Posterior vena cava (tissue), 2 donors: ENCODE measurements at places on chromosomes 7 and 10. TPM values are rescaled to one million over a fixed set of nuclear protein-coding genes. Genes with fewer than 3 reads are reported as not detected.

GRCh38 chr7:141837683-141838082 lies 3.6 kb downstream of the PRSS37 start:
- no peak for DNase-seq

TDRD1 gene
- total RNA-seq, result 0.69 TPM

HGF gene
- total RNA-seq, result 18.8 TPM

DNA sequence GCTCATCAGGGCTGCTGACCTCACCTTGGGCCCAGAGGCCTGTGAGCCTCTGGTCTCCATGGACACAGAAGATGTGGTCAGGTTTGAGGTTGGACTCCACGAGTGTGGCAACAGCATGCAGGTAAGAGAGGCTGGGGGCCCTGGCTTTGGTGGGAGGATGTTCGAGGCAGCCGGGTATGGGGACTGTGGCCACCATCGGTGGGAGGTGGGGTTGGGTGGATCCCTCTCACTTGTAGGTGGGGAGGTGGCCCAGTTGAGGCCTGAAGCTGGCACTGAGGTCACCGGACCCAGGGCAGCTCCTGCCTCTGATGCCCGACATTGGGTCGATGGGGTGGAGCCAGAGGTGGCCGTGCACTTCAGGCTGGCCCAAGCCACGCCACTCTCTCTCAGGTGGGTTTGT lies 406 bp downstream of the ZP3 start:
- no peak for DNase-seq

TCAF2 gene
- total RNA-seq, result 1.4 TPM

DNA sequence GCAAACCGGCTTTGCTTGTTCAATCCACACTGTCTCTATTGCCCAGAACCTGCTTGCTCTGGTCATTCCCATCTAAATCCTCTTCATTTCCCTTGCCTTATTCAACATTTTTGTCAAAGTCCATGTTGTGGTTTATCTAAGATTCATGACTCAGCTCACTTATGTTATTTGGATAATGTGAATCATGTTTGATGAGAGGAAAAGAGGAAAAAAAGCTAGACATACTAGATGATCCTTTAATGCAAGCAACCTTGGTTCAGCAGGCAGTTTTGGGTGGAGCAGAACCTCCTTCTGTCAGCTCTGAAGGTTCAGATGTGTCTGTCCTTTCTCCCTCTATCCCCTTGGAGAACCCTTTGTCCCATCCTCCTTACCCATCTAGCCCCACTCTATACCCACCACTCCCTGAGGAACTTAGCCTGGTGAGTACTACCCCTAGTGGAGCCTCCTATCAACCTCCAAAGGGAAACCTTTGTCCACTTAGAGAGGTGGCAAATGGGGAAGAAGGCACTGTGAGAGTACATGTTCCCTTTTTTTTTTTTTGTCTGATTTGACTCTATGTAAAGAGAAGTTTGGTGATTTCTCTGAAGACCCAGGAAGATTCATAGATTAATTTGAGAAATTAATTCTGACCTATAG lies 2.1 kb upstream of the SAMD9L start:
- no peak for DNase-seq

- DNase-seq, result no peak
Measured at GRCh38 chr7:111112439-111112838, 21.5 kb downstream of the LRRN3 start.

DNA sequence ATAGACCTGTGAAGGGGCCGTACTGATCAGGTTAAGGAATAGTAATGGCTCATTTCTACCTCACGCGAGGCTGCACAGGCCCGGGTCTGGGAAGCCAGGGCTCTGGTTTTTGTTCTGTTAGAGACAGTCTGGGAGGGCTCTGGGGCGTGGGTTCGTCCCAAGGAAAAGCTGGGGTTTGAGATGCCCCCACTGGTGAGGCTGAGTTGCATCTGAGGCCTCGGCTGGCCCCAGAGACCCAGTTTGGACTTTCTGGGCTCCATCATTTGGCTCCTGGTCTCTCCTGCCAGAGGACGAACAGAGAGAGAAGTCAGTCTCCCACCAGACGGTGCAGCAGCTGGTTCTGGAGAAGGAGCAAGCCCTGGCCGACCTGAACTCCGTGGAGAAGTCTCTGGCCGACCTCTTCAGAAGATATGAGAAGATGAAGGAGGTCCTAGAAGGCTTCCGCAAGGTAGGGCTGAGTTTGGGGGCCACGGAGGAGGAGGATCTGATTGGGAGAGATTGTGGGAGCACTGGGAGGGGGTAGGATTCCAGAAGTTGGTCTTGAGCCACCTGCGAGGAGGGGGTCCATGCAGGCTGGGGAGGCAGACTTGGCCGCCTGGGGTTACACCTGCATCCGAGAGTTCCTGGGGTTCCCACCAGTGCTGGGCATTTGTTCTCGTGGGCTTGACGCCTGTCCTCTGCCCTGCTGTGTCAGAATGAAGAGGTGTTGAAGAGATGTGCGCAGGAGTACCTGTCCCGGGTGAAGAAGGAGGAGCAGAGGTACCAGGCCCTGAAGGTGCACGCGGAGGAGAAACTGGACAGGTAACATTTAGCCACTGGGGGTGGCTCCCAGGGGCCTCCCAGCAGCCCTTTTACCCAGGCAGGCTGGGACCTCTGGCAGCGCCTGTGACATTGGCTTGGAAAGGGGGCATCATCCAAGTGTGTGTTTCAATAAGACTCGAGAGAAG lies 22.5 kb upstream of the BTBD16 start:
- peak; percentile 67 for DNase-seq

DNA sequence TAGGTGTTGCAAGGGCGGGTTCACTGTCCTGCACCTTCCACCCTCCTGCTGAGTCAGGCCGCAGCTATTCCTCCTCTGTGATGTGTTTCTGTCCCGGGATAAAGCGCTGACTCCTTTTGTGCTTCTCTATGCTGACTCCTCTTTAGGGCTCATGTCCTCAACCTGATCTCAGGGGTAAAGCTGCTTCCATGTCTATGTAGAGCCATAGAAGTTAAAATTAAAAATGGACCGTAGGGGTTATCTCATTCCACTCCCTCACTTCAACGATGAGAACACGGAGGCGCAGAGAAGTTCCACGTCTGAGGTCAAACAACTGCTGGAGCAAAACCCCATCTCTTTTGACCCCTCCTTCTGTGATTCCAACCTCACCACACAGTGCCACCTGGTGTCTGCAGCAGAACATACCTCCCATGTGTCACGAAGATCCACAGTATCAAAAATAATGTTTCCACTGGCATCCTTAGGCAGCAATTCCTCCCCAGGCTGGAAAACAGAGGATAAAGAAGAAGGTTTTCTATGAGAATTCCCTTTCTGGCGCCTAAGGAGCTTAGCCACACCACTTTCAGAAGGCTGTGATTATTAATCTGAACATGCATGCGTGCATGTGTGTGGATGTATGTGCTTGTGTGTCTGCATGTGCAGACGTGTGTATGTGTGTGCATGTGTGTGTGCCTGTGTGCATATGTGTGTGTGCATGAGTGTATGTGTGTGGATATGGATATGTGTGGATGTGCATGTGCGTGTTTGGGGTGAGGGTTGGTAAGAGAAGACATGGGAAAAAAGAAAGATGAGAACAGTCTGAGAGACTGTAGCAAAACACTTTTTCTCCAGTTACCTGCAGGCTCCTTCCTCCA lies 81.2 kb upstream of the UCN3 start:
- peak; percentile 82 for DNase-seq

SAP25 gene
- total RNA-seq, result 5.0 TPM

- peak; percentile 87 for DNase-seq
Measured at GRCh38 chr10:87546971-87547413, 42.3 kb downstream of the MINPP1 start.

GRCh38 chr7:100779359-100779758 lies 46.0 kb downstream of the ZAN start:
- DNase-seq, result no peak

CLCN1 gene
- total RNA-seq, result not detected

SPDYE2B gene
- not detected for total RNA-seq

DNA sequence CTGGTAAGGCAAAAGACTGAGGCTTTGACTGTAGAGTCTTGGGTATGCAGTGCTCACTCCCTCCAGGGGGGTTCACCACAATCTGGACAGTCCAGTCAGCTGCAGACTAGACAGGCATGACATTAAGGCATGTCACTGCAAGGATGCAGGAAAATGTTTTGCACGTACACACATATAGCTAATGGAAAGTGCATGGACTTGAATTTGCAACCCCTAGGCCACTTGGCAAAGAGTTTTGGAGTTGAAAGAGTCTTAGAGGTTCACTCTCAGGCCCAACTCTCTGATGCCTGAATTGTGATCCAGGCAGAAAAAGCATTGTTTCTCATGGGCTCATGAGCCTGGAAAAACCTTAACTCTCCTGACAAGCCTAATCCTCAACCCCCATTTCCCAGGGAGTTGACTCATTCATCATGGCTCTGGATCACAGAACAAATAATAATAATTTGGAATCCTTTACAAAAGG lies 51.9 kb downstream of the LAMB4 start:
- no peak for DNase-seq

DNA sequence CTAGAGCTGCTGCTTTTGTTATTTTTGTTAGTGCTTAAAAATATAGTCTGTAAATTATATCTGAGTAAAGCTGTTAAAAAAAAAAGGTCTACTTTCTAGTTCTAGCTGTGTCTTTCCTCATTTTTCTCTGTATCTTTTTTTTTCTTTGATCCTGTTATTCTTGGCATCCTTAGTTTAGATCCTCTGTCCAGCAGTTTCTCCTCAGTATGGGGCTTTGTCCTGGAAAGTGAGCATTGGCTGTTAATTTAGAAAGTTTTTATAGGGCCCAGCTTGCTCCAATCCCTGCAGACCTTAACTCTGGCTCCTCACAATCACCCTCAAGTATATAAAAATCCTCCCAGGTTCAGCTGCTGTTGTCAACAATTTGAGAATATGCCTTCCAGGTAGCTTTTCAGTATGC lies 23.5 kb downstream of the DDX50 start:
- DNase-seq, result no peak
